ENCODE measurements at places on chromosomes 4 and X. TPM values are rescaled to one million over a fixed set of nuclear protein-coding genes. Genes with fewer than 3 reads are reported as not detected.

DNA sequence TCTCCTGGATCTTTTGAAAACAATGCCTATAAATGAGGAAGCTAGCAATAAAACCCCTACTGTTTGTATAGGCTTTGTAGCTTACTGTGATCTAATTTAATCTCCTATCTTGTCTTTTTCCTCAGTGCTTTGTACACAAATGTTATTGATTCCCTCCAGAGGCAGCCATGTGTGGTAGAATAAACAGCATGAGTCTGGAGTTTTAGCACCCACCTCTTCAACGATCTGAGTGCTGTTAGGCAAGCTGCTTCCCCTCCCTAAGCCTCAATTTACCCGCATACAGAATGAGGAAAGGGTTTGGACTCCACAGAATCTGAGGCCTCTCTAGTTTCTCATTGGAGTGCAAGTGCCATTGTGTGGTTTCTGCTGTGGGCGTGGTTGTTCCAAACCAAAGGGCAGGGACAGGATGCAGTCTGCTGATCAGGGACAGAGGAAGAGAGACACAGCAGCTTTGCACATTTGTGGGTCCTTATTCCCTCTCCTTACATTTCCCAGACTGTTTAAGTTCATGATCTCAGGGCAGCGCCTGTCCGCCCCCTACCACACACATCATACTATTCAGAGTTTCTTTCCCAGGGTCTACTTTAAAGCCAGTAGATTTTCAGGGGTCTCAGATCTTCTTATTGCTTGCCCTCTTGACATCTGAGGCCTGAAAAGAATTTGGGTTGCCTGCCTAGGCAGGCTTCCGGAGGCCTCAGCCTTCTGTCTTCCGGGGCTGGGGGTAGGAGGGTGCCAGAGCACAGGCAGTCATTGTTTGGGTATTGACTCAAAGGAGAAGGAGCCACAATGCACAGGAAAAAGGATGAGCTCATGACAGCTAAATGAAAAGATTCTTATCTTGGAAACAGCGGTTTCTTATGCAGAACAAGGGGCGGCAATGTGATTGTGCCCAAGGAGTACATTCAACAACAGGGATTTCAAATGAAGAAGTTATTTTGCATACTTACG lies 114.9 kb upstream of the TEX13D start:
- H3K27ac ChIP-seq: no peak overlapping the region
- H3K36me3 ChIP-seq: no peaks in the 10 kb centered on the region
- peaks cover 14% of the 10 kb centered on the region for H3K4me1 ChIP-seq
- H3K4me3 ChIP-seq: no peak overlapping the region
- DNase-seq: no peak

Gene TMEM144
- total RNA-seq: 1.0 TPM

Gene ASMT
- not detected for total RNA-seq

Gene SMIM20
- total RNA-seq: 28.4 TPM

Gene NUP62CL
- not detected for total RNA-seq

GRCh38 chr4:65661471-65661870 lies 8.8 kb downstream of the EPHA5 start:
- H3K27me3 ChIP-seq: no peaks in the 10 kb centered on the region
- peaks cover 82% of the 10 kb centered on the region for H3K4me1 ChIP-seq
- H3K27ac ChIP-seq: peak overlapping the region; percentile 94
- no peaks in the 10 kb centered on the region for H3K36me3 ChIP-seq
- DNase-seq: peak; percentile 82

- no peak overlapping the region for H3K4me3 ChIP-seq
- DNase-seq: no peak
- no peaks in the 10 kb centered on the region for H3K4me1 ChIP-seq
- no peak overlapping the region for H3K27ac ChIP-seq
- H3K27me3 ChIP-seq: no peaks in the 10 kb centered on the region
Measured at GRCh38 chr4:133812236-133812635, 389.4 kb downstream of the PABPC4L start.

- no peak overlapping the region for H3K27ac ChIP-seq
- no peaks in the 10 kb centered on the region for H3K4me1 ChIP-seq
- no peak for DNase-seq
- no peaks in the 10 kb centered on the region for H3K36me3 ChIP-seq
- H3K4me3 ChIP-seq: no peak overlapping the region
Measured at GRCh38 chr4:81137446-81137845, 77.6 kb downstream of the PRKG2 start.

DNA sequence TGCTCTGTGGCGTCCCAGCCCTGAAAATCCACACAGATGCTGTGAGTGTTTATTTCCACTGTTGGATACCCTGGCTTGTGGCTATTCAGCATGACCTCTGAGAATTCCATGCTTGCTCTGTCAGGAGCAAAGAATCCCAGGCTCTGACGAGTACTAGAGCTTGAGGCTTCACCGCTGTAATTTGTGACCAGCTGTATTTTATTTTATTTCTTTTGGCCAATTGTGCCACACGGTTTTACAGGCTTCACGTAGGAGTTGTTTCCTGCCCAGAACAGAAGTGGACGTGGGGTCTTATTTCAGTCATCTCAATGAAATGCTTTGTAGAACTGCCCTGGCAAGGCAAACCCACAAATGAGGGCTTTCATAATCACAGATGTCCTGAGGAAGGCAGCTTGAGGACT lies 69.4 kb upstream of the CLDN34 start:
- peak overlapping the region; percentile 98 for H3K27ac ChIP-seq
- peaks cover 51% of the 10 kb centered on the region for H3K4me1 ChIP-seq
- no peaks in the 10 kb centered on the region for H3K27me3 ChIP-seq
- H3K36me3 ChIP-seq: no peaks in the 10 kb centered on the region
- no peak for DNase-seq

Gene POF1B
- total RNA-seq: not detected

DNA sequence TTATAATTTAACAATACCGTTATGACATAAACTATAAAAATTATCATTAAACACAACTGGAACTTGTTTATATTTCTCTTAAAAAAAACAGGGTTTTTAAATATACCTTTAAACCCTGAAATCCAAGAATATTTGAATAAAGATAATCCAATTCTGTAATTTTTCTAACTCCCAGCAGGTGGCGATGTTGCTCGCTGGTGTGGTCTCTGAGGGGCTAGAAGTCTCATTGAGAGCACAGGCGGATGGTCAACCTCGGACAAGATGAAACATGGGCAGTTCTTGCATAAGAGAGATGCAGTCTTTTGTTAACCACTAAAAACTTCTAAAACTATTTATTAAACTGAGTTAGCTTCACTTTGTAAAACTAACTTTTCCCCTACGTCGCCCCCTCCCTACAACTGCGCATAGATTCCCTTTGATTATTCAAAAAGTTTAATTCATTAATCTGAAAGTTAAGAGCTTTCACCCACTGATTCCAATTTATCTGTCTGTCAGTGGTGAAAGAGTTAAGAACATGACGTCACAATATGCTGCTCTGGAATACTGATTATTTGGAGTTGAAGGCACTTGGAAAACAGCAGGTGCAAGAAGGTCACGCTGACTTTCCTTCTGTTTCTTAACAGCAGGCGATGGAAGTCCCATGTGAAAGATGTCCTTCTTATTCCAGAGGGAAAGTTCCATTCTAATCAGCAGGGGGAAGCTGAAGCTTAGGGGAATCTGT lies 29.5 kb downstream of the DMP1 start:
- no peak overlapping the region for H3K27ac ChIP-seq
- H3K4me1 ChIP-seq: peaks cover 5% of the 10 kb centered on the region
- peaks cover 6% of the 10 kb centered on the region for H3K27me3 ChIP-seq
- H3K36me3 ChIP-seq: no peaks in the 10 kb centered on the region

Gene LRP2BP
- 0.31 TPM for total RNA-seq

DNA sequence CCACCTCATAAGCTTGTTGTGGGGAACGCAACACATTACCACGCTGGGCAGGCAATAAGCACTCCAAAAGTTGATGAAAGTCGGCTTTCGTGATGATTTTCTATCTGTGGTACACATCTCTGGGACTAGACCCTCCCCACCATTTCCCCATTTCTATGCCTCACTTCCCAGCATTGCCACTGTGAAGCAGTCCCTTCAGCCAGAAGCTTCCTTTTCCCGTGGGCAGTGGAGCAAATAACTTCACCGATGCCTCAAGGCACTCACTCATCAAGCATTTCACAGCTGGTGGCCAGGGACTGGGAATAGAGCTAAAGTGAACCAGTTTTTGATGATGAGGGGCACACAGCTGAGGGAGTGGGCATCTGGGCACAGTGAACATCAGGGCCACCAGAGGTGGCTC lies 18.9 kb downstream of the C4orf50 start:
- H3K4me1 ChIP-seq: no peaks in the 10 kb centered on the region
- H3K4me3 ChIP-seq: no peak overlapping the region
- H3K27me3 ChIP-seq: peaks cover 22% of the 10 kb centered on the region
- no peaks in the 10 kb centered on the region for H3K36me3 ChIP-seq
- H3K27ac ChIP-seq: no peak overlapping the region
- no peak for DNase-seq

Gene ZDHHC15
- 0.08 TPM for total RNA-seq

Gene RASGEF1B
- 0.84 TPM for total RNA-seq

Gene PARM1
- total RNA-seq: not detected

Gene ATP2B3
- total RNA-seq: 0.39 TPM

DNA sequence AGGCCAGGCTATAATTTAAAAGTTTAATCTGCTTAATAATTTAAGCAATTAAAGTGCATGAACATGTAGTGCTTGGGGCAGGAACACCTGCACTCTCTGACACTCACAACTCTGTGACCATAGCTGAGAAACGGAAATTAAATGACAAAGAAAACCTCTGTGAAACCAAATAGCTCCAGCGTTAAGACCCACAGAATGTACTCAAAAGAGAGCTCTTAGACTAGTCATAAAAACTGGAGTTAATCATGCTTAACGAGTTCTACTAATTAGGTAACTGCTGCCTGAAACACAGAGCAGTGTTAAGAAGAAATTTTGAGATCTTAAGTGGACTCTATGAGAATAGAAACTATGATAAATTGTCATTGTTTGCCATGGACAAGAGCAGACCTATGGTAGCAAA lies 174.4 kb upstream of the SPIN4 start:
- no peaks in the 10 kb centered on the region for H3K27me3 ChIP-seq
- H3K27ac ChIP-seq: no peak overlapping the region
- no peak for DNase-seq
- H3K4me3 ChIP-seq: no peak overlapping the region

- DNase-seq: no peak
- no peaks in the 10 kb centered on the region for H3K27me3 ChIP-seq
- H3K27ac ChIP-seq: no peak overlapping the region
- no peaks in the 10 kb centered on the region for H3K4me1 ChIP-seq
- H3K4me3 ChIP-seq: no peak overlapping the region
- no peaks in the 10 kb centered on the region for H3K36me3 ChIP-seq
Measured at GRCh38 chr4:133095591-133095990, 53.5 kb upstream of the PCDH10 start.

Gene SPIN2A
- total RNA-seq: 2.5 TPM

Gene RGS12
- 32.5 TPM for total RNA-seq

DNA sequence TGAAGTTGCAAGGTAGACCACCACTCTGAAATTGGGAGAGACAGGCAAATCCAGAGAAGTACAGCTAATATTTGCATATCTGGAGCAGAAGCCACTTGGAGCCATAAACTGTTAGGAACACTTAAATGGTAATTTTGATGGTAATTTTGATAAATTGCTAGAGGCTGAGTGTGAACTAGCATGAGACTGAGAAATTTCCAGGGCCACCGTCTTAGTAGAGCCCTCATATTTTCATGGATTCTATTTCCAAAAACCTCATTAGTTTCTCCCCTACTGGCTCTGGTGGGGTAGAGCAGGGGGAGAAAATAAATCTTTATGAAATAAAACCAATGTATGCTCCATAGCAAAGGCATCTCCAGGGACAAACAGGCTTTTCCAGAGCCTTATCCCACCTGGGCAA lies 429.4 kb upstream of the DIPK2B start:
- no peaks in the 10 kb centered on the region for H3K27me3 ChIP-seq
- no peak for DNase-seq
- peaks cover 10% of the 10 kb centered on the region for H3K4me1 ChIP-seq

- H3K27ac ChIP-seq: peak overlapping the region; percentile 74
- H3K4me3 ChIP-seq: peak overlapping the region; percentile 89
- no peak for DNase-seq
- H3K36me3 ChIP-seq: peaks cover 3% of the 10 kb centered on the region
Measured at GRCh38 chr4:41213625-41214135, 662 bp downstream of the APBB2 start.

DNA sequence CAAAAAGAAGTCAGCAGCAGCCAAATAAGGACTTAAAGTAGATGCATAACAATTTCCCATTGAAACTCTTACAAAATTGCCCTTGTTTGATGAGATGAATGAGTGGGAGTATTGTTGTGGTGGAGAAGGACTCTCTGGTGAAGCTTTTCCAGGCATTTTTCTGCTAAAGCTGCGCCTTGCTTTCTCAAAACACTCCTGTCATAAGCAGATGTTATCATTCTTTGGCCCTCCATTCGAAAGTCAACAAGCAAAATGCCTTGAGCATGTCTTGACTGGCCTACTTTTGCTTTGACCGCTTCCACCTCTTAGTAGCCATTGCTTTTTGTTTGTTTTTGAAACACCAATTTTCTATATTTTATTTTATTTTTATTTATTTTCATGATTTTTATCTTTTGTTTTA lies 340.9 kb upstream of the FGF13 start:
- no peak for DNase-seq
- no peaks in the 10 kb centered on the region for H3K4me1 ChIP-seq
- H3K4me3 ChIP-seq: no peak overlapping the region
- H3K27me3 ChIP-seq: no peaks in the 10 kb centered on the region
- H3K27ac ChIP-seq: no peak overlapping the region

DNA sequence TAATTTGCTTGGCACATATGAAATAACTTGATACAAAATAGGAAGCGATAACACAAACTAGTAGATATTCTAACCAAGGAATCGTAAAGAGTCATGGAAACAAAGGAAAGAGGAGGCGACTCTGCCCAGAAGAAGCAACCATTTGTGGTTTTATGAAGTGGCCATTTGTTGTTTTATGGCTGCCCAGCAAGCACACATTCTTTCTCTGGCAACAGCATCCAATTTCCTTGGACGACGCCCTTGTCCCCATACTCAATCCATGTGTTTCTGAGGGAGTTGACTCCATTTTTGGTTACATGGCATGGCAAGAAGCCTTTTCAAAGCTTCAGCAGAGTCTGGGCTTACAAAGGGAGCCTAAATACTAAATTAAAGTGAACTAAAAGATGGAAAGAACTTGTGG lies 295.1 kb downstream of the INPP4B start:
- no peak overlapping the region for H3K27ac ChIP-seq
- no peaks in the 10 kb centered on the region for H3K36me3 ChIP-seq
- H3K4me3 ChIP-seq: no peak overlapping the region
- peaks cover 5% of the 10 kb centered on the region for H3K4me1 ChIP-seq
- no peak for DNase-seq

GRCh38 chr4:108081256-108081655 lies 87.5 kb downstream of the LEF1 start:
- H3K27ac ChIP-seq: no peak overlapping the region
- H3K36me3 ChIP-seq: no peaks in the 10 kb centered on the region
- no peak for DNase-seq
- H3K4me3 ChIP-seq: no peak overlapping the region
- peaks cover 5% of the 10 kb centered on the region for H3K27me3 ChIP-seq

Gene SASH3
- not detected for total RNA-seq

DNA sequence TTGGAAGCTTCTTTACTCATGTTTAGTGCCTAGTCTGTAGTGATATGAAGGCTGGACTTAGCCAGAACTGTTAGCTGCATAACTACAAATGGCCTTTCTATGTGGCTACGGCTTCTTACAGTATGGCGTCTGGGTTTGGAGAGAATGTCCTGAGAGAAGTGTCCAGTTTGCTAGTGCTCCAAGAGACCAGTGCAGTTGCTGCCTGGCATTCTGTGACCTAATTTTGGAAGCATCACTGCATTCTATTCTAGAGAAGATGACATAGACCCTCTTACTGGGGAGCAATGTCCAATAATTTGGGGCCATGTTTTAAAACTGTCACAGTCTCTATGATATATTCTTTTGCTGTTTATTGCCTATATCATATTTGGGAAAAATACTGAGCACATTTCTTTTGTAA lies 74.2 kb downstream of the STAG2 start:
- H3K27me3 ChIP-seq: no peaks in the 10 kb centered on the region
- peaks cover 2% of the 10 kb centered on the region for H3K36me3 ChIP-seq
- H3K4me3 ChIP-seq: no peak overlapping the region
- no peak for DNase-seq
- H3K4me1 ChIP-seq: peaks cover 6% of the 10 kb centered on the region
- H3K27ac ChIP-seq: no peak overlapping the region

Gene MAML3
- total RNA-seq: 8.2 TPM

Measured in osteocyte (in vitro differentiated cells).